ENCODE measurements at places on chromosomes 7 and 10. TPM values are rescaled to one million over a fixed set of nuclear protein-coding genes. Genes with fewer than 3 reads are reported as not detected.

The ZNF273 gene
- 16.0 TPM for total RNA-seq

The CFAP43 gene
- total RNA-seq: 2.1 TPM

The CPED1 gene
- 15.8 TPM for total RNA-seq

The A1CF gene
- not detected for total RNA-seq

The SPDYE9 gene
- not detected for total RNA-seq

The PLA2G12B gene
- not detected for total RNA-seq

The GRM3 gene
- not detected for total RNA-seq

The ZC3HAV1L gene
- total RNA-seq: 0.96 TPM

The ERVW-1 gene
- 0.02 TPM for total RNA-seq

The IFIT2 gene
- total RNA-seq: 58.0 TPM

The HOXA1 gene
- 8.2 TPM for total RNA-seq

The FFAR4 gene
- total RNA-seq: not detected

The ASAH2 gene
- 1.9 TPM for total RNA-seq

The STOX1 gene
- 0.30 TPM for total RNA-seq

The HDAC9 gene
- 25.3 TPM for total RNA-seq
